ENCODE measurements at places on chromosomes 6 and 20. TPM values are rescaled to one million over a fixed set of nuclear protein-coding genes. Genes with fewer than 3 reads are reported as not detected.
A peak's percentile ranks its signal among the peaks of the same experiment; 100 is the strongest.

Gene SOBP
- total RNA-seq, result 6.3 TPM

DNA sequence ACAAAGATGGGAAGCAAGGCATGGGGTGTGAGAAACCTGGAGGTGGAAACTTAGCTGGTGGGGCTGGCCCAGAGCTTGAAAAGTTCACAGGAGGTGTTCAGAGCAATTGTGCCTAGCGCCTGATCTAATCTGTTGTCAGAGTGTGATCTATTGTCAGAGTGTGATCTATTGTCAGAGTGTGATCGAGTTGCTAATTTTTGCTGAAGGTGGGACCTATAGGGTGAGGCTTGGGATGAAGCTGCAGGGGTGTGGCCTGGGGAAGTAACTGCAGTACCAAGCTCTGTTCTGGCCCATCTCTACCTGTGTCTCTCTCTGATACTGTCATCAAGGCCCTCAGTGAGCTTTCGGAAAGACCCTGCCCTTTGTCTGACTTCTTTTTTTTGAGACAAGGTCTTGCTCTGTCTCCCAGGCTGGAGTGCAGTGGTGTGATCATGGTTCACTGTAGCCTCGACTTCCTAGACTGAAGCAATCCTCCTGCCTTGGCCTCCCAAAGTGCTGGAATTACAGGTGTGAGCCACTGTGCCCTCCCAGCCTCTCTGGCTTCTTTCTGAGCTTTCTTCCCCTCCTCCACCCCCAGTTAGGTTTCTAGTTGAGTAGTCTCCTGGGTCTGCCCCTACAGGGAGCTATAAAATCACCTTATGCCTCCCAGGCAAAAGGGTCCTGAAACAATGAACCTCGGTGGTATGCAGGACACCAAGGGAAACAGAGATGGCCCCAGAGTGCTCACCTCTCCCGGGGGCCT is 150.8 kb upstream of the RNF24 start:
- H3K4me1 ChIP-seq, result peaks cover 36% of the 10 kb centered on the region
- H3K27ac ChIP-seq, result peak overlapping the region; percentile 78
- DNase-seq, result no peak
- H3K27me3 ChIP-seq, result no peaks in the 10 kb centered on the region
- no peaks in the 10 kb centered on the region for H3K36me3 ChIP-seq
- no peak overlapping the region for H3K4me3 ChIP-seq

Gene DCDC2
- not detected for total RNA-seq

- H3K27me3 ChIP-seq, result peaks cover 11% of the 10 kb centered on the region
- H3K4me1 ChIP-seq, result peaks cover 4% of the 10 kb centered on the region
- no peaks in the 10 kb centered on the region for H3K36me3 ChIP-seq
- H3K4me3 ChIP-seq, result no peak overlapping the region
- H3K27ac ChIP-seq, result no peak overlapping the region
Measured at GRCh38 chr20:3729811-3730540, 2.5 kb upstream of the HSPA12B start.

Gene SLC22A16
- not detected for total RNA-seq

- H3K27ac ChIP-seq, result no peak overlapping the region
- no peak overlapping the region for H3K4me3 ChIP-seq
- no peaks in the 10 kb centered on the region for H3K4me1 ChIP-seq
- H3K36me3 ChIP-seq, result no peaks in the 10 kb centered on the region
Measured at GRCh38 chr6:84501315-84501714, 263.1 kb downstream of the TBX18 start.

DNA sequence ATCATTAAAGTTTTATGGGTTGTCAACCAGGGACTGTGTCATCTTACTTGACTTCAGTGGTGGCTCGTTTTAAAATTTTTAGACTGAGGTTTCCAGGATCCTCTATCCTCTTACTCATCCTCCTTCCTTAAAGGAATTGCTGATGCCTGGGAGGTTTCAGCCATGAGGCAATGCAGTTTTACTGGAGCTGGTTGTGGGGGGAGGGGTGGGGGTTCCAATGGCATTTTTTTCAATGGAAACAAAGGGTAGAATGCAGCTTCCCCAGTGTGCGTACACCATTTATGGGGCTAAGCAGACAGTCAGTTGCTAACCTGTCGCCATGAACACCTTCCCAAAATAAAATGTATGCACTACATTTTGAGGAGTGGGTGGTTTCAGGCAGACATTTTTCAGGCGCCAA is 88.0 kb downstream of the METTL24 start:
- no peak for DNase-seq
- H3K4me1 ChIP-seq, result no peaks in the 10 kb centered on the region
- no peaks in the 10 kb centered on the region for H3K36me3 ChIP-seq
- no peak overlapping the region for H3K27ac ChIP-seq
- no peaks in the 10 kb centered on the region for H3K27me3 ChIP-seq

DNA sequence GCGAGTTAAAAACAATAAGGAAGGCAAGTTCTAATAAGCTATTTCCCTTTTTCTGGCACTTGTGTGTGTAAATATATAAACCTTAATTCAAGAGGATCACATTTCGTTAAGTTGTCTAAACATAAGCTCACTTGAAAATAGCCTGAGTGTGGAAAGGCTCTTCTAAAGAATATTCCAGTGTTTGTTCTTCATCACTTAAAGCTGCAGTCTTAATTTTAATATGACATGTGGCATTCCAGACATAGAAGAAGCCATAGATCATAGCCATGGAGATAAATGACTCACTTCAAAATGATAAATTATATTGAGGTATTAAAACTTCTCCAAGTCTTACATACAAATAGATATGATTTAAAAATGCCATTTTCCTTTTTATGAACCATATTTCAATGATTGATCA is 42.1 kb downstream of the IYD start:
- no peaks in the 10 kb centered on the region for H3K27me3 ChIP-seq
- peaks cover 25% of the 10 kb centered on the region for H3K4me1 ChIP-seq
- H3K27ac ChIP-seq, result no peak overlapping the region

DNA sequence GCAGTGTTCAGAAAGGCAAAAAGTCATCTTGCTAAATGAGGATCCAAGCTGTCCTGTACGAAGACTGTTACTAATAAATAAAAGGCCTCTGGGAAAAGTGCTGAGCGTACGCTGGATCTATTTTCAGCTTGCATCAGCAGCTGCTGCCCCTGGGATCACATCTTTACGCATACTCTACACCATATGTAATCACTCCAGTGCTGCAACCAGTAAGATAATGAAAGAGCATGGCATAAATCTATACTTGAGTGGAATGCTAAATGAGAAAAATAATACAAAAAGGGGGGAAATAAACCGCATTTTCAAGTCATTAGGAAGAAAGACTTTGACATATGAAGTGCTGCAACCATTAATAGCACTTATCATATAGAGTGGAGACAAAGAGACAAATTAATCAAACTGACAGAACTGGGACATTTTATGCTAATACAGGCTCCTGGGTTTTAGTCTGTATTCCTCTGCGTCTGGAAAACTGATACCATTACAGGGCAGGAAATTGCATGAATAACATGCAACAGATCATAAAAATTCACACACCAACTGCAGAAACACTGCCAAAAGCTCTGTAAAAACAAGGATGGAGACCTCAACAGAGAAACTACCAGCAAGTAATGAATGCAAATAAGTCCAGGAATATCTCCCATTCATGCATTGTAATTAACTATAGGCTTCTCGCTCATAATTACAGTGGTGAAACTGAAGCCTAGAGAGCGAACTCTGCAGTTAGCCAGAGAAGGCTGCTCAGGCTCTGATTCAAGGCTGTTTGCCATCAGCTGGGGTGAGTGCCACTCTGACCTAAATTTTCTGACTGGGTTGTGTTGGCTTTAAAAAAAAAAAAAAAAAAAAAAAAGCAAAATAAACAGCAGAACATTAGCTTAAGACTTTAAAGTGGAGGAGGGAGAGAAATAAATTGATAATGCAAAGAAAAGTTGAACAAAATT is 83.8 kb downstream of the GJA10 start:
- no peaks in the 10 kb centered on the region for H3K36me3 ChIP-seq
- DNase-seq, result no peak
- H3K4me1 ChIP-seq, result no peaks in the 10 kb centered on the region
- H3K4me3 ChIP-seq, result no peak overlapping the region

DNA sequence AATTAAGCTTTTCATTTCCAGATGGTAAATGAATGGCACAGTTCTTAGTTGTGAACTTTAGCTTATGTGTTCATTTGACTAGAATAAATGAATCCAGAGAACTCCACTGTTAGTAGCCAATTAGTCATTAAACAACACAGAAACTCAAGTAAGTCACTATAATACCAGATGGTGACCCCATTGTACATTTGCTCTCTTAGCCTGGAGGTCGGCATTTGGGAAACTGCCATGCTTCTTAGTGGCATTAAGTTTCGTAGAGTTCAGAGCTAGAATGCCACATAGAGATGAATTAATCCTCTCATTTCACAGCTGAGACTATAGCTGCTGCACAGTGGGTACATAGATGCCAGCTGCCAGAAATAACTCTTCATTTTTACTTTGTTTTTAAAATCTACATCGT is 10.8 kb upstream of the DTNBP1 start:
- H3K27ac ChIP-seq, result no peak overlapping the region
- no peak for DNase-seq
- H3K4me3 ChIP-seq, result no peak overlapping the region
- H3K4me1 ChIP-seq, result no peaks in the 10 kb centered on the region
- H3K27me3 ChIP-seq, result no peaks in the 10 kb centered on the region
- no peaks in the 10 kb centered on the region for H3K36me3 ChIP-seq

DNA sequence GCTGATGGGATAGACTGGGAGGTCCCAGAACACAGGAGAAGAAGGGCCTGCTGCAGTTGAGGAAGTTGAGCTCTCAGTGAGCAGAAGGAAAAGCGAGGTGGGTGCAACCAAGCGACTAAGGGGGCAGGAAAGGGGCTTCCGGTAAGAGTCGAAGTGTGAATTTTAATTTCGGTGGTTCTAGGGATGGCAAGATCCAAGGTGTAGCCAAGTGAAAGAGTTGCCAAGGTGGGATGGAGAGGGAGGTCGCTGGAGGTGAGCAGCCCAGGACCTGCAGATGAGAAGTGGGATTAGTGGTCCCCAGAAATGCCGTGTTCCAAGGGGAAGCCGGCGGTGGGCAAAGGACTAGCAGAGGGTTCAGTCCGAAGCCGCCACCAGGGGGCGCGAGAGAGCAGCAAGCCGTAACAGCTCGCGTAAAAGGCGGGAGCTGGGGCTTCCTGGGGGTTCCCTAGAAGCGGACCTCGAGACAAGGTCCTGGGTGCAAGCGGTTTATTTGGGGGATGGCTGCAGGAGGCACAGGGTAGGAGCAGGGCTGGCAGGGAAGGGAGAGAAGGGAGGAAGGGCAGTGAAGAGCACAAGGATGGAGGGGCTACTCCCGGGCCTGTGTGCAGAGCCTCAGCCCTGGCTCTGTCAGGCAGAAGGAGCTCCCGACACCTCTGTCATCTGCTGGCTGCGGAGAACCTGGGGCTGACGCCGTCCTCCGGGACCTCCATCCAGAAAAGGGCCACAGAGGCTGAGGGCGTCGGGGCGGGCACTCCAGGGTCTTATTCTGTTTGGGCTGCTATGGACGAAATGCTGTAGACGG is 103.6 kb downstream of the PAX1 start:
- no peak overlapping the region for H3K4me3 ChIP-seq
- no peak overlapping the region for H3K27ac ChIP-seq
- H3K27me3 ChIP-seq, result no peaks in the 10 kb centered on the region
- no peaks in the 10 kb centered on the region for H3K36me3 ChIP-seq
- H3K4me1 ChIP-seq, result no peaks in the 10 kb centered on the region

- no peaks in the 10 kb centered on the region for H3K36me3 ChIP-seq
- H3K4me3 ChIP-seq, result no peak overlapping the region
- H3K27ac ChIP-seq, result peak overlapping the region; percentile 94
Measured at GRCh38 chr20:62067547-62068260, 2.0 kb upstream of the TAF4 start.

DNA sequence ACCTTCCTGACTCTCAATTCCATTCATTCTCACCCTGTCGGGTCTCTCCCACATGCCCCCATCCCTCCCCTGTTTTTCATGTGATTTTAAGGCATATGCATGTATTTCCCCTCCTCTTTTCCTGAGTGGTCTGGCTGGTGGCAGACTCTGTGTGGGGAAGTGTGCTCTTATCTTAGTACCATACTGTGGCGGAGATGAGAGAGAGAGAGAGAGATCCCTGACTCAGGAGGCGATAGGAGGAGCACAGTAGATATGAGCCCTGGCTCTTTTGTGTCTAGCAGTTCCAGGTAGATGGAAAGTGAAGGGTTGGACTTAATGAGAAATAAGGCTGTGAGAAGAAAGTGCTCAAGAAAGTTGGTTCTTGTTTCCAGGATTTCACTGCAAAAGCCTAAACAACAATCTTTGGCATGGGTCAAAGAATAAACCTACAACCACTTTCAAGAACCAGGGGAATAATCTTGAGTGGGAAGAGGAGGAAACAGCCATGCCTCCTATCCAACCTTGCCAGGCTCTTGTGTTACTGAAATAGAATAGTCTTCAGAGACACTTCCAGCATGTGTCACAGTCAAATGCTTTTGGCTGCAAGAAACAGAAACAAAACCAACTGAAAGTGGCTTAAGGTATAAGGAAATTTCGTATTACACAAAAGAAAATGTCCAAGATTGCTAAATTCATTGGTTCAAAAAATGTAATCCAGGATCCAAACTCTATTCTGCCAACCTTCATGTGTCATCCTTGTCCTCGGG is 123.8 kb upstream of the MYLIP start:
- no peaks in the 10 kb centered on the region for H3K4me1 ChIP-seq
- H3K27ac ChIP-seq, result no peak overlapping the region
- no peak for DNase-seq

- H3K27ac ChIP-seq, result no peak overlapping the region
- H3K4me1 ChIP-seq, result no peaks in the 10 kb centered on the region
- no peaks in the 10 kb centered on the region for H3K27me3 ChIP-seq
- H3K4me3 ChIP-seq, result no peak overlapping the region
Measured at GRCh38 chr6:19719691-19720128, 117.5 kb upstream of the ID4 start.

Gene C20orf144
- total RNA-seq, result not detected

DNA sequence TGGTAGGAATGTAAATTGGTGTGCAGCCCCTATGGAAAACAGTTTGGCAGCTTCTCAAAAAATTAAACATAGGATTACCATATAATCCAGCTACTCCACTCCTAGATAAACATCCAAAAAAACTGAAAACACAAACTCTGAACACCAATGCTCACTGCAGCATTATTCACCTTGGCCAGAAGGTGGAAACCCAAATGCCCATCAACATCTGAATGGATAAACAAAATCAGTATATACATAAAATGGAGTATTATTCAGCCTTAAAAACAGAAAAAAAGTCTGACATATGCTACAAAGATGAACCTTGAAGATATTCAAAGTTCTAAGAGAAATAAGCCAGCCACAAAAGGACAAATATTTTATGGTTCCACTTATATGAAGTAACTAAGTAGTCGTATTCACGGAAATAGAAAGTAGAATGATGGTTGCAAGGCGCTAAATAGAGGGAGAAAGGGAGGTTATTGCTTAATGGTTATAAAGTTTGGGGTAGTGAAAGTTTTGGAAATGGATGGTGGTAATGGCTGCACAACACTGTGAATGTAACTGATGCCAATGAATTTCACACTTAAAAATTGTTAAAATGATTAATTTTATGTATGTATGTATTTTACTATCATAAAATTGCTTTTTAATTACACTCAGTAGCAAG is 4.0 kb downstream of the PHF10 start:
- DNase-seq, result no peak
- H3K4me3 ChIP-seq, result no peak overlapping the region
- no peaks in the 10 kb centered on the region for H3K27me3 ChIP-seq
- no peak overlapping the region for H3K27ac ChIP-seq
- no peaks in the 10 kb centered on the region for H3K36me3 ChIP-seq
- peaks cover 16% of the 10 kb centered on the region for H3K4me1 ChIP-seq

Gene FOXF2
- 1.2 TPM for total RNA-seq

- no peaks in the 10 kb centered on the region for H3K27me3 ChIP-seq
- no peaks in the 10 kb centered on the region for H3K36me3 ChIP-seq
- no peaks in the 10 kb centered on the region for H3K4me1 ChIP-seq
- no peak overlapping the region for H3K27ac ChIP-seq
- no peak for DNase-seq
- H3K4me3 ChIP-seq, result no peak overlapping the region
Measured at GRCh38 chr20:1890469-1891262, 4.5 kb upstream of the SIRPA start.

GRCh38 chr20:50837532-50838321 is 42.9 kb downstream of the BCAS4 start:
- H3K4me1 ChIP-seq, result no peaks in the 10 kb centered on the region
- H3K27me3 ChIP-seq, result no peaks in the 10 kb centered on the region
- no peak overlapping the region for H3K4me3 ChIP-seq
- no peaks in the 10 kb centered on the region for H3K36me3 ChIP-seq
